ENCODE measurements at places on chromosomes 5 and 9.

GRCh38 chr5:58860680-58861079 is 277.8 kb downstream of the RAB3C start:
- DNase-seq, result no peak

DNA sequence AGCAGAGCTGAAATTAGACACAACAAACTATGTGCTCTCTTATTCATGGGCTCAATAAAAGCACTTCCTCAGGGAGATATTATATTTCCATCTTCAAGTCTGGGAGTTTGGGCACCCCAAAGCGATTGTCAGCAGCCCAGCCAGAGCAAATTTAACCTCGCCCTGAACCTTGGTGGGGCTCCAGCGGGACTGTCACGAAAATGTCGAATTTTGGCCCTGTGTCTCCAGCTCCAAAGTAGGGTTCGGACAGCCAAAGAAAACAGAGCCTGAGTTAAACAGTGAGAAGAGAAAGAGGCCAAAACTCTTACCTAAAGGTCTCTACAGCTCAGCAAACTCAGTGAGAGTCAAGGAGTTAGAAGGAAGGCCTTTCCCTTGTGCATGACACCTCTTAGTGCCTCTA is 432.9 kb downstream of the SPATA31D1 start:
- no peak for DNase-seq

DNA sequence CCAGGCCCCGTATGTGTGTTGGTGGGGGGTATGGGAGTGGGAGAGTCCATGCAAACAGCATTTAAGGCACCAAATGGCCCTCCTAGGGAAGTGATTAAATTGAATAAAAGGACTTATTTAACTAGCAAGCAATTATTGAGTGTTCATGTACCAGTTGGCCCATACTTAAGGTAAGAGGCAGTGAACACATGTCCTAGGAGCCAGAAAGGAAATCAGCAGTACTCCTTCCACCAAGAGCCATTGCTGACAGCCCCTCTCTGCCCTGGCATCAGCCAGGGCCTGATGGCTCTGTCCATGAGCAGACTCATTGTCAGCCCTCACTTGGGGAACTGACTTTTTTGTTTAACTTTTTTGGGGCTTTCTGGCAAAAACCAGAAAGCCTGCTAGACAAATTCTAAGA is 10.4 kb upstream of the SHROOM1 start:
- no peak for DNase-seq

- DNase-seq, result no peak
Observed at GRCh38 chr5:109016300-109016699, 268.6 kb downstream of the FER start.

- no peak for DNase-seq
Observed at GRCh38 chr5:159548517-159548916, 218.2 kb upstream of the IL12B start.

- DNase-seq, result no peak
Observed at GRCh38 chr9:134178768-134179551, 14.6 kb upstream of the RNU6ATAC start.

GRCh38 chr9:121584421-121584820 is 67.0 kb upstream of the DAB2IP start:
- DNase-seq, result no peak

DNA sequence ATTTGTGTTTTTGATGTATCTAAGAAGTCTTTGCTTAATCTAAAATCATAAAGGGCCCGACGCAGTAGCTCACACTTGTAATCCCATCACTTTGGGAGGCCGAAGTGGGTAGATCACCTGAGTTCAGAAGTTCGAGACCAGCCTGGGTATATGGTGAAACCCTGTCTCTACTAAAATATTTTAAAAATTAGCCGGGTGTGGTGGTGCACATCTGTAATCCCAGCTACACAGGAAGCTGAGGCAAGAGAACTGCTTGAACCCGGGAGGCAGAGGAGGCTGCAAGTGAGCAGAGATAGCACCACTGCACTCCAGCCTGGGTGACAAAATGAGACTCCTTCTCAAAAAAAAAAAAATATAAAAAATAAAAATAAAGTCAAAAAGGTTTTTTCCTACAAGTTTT is 9.6 kb downstream of the IL6ST start:
- DNase-seq, result no peak

DNA sequence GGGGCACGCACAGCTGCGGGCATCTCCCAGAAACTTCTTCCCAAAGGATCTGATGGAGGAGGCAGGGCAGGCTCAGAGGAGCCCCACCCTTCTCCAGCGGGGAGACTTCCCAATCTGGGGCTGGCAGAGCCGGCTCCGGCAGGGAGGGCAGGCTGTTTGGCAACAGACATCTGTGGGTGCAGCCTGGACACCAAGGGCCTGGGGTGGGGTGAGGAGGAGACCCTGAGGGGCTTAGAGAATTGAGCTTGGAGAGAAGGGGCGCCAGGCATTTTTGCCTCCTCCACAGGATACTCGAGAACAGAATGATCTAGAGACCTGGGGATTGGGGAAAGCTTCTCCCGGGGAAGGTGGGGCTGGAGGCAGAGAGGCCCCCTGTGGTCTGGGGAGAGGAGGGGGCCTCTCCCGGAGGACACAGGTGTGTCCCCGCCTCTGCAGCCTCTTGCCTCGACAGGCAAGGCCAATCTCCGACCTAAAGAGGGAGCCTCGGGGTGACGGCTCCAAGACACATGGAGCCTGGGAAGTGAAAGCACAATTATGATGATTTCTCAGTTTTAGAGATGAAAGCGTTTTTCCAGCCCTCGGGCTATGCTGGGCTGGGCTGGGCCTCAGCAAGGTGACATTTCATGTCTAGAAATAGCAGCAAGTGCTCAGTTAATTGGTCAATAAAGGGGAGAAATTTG is 8.4 kb downstream of the LHX3 start:
- no peak for DNase-seq

DNA sequence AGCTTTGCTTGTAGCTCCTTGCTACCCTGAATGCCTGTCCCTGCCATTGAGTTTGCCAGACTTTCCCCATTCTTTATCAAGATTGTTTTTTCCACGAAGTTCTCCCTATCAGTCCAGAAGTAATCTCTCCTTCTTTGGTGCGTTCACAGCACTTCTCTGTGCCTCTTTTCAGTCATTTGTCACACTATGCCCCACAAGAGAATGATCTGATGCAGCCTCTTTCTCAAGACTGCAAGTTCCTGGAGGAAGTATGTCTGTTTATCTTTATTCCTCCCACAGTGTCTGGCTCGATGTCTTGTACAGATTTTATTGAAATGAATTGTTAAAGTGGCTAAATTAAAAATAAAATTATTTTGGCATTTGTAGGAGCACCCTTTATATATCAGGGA is 99.3 kb downstream of the CCDC192 start:
- DNase-seq, result no peak

DNA sequence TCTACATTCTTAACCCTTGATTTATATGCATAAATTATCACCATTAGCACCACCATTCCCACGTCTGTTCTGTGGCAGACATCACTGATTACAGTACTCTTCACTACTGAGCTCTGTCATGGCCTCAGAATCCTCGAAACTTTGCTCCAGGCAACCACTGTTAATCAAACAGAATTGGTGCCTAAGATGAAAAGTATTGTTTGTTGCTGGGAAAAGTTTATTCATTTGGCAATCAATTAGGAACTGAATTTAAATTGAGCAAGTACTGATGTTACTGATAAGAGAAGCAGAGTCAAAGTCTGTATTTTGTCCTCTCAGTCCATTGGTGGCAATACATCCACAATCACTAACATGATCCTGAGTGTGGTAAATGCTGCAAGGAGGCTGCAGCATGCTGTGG is 12.8 kb downstream of the SLC1A1 start:
- DNase-seq, result no peak

DNA sequence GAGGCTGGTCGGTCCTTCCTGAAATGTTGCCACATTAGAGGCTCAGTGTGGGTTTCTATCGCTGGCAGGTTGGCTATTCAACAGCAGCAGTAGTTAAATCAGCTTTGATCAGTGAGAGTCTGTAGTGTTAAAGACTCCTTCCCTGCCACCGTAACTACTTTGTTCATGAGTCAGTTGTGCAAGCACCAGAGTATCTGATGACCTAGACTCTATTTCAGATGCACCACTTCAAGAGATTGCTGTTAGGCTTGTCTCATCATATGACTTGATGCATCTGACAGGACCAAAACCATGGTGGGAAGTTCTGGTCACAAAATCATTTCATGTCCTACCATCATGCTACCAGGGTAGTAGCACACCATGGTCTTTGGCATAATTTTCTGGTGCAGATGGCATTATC is 482.7 kb upstream of the MPDZ start:
- no peak for DNase-seq

DNA sequence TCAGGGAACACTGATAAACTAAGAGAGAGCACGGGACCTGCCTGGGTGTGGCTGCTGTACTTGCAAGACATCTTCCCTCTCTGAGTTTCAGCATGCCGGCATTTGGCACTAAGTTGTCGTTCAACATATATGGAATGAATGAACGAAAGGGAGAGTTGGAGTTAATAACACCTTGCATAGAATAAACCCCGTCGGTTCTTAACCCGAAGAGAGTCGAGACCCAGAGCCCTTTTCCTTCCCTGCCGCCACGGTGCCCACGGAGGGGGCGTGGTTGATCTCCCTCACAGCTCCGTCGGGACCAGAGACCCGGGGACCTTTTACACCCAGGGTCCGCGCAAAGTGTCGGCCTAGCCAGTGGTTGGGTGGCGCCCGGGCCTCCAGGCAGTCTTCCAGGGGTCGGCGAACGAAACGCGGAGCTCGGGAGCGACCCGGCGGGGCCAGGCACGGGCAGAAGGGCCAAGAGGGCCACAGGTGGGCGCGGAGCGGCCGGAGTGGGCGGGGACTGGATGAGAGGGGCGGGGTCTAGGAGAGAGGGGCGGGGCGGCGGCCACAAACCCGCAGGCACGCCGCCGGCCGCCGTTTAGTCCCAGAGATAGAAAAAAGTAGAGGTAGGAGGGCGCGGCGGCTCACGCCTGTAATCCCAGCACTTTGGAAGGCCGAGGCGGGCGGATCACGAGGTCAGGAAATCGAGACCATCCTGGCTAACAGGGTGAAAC is 735 bp upstream of the RPL26L1 start:
- DNase-seq, result peak; percentile 18

DNA sequence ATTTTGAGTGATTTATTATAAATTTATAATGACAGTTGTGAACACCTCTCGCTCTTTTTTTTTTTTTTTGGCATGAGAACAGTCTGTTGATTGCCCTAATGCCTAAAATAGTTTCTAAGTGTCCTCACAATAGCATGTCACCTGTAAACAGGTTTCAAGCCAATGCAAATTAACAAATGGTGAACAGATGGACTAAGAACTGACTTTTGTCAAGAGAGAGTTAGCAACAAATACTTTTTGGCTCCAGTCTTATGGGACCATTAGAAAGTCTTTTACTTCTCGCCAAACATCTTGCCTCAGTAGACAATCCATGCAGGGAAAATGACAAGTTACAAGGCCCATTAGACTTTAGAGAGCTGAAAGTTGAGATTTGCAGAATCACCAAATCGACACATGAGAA is 67.8 kb downstream of the MED27 start:
- no peak for DNase-seq

DNA sequence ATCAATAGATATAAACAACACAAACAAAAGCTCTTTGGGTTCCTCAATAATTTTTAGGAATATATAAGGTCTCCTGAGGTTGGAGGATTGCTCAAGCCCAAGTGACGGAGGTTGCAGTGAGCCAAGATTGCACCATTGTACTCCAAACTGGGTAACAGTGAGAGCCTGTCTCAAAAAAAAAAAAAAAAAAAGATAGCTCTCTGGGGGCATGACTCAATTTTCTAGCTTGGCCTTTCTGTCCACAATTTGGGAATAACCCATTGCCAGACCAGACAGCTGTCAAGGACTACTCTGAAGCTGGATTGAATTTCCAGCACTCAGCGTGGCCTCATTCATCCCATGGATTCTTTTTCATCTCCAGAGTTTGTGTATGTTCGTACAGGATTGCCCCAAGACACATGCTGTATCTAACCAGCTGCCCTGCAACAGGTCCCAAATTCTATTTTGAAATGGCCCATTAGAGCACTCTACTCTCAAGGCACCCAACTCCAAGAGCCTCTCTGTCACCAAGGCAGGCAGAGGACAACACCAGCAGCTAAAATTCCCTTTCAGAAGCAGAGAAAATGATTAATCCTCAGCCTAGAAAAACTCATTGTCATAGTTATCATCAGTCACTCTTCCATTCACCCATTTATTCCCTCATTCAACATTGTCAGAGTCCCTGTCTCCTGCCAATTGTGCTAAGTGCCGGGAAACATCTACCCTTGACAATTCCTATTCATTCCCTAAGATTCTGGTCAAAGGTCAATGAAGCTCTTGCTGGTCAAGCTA is 8.7 kb downstream of the FAM193B start:
- DNase-seq, result no peak

GRCh38 chr5:154395407-154396106 is 50.2 kb upstream of the SAP30L start:
- no peak for DNase-seq
